ENCODE measurements at places on chromosomes 13 and 19.

DNA sequence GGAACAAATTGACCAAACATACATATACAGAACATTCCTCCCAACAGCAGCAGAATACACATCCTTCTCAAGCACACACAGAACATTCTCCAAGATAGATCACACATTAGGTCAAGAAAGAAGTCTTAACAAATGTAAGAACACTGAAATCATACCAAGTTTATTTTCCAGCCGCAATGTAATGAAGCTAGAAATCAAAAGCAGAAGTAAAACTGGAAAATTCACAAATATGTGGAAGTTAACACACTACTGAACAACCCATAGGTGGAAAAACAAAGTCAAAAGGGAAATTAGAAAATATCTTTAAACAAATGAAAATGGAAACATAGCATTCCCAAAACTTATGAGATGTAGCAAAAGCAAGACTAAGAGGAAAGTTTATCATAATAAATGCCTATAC, 692.6 kb downstream of the DIAPH3 start:
- no peak for DNase-seq

DNA sequence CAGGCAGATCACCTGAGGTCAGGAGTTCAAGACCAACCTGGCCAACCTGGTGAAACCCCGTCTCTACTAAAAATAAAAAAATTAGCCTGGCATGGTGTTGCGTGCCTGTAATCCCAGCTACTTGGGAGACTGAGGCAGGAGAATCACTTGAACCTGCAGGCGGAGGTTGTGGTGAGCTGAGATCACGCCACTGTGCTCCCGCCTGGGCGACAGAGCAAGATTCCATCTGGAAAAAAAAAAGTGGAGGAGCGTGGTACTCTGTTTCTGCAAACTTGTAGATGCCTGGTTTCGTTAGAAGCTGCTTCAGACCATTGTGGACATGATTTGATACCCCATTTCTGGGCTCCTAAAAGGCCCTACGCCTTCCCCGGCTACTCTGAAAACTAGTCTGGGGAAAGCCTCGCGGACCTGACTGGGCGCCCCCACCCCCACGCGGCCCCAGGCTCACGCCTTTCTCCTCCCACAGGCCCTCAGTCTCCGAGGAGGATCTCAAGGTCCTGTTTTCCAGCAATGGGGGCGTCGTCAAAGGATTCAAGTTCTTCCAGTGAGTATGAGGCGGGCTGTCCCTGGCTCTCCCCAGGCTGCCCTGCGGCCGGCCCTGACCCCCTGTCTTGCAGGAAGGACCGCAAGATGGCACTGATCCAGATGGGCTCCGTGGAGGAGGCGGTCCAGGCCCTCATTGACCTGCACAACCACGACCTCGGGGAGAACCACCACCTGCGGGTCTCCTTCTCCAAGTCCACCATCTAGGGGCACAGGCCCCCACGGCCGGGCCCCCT, 11.5 kb downstream of the PLPPR3 start:
- no peak for DNase-seq

GRCh38 chr13:109393045-109393444, 393.3 kb downstream of the IRS2 start:
- DNase-seq: no peak

GRCh38 chr19:35216833-35217648, 11.5 kb downstream of the FAM187B start:
- no peak for DNase-seq

DNA sequence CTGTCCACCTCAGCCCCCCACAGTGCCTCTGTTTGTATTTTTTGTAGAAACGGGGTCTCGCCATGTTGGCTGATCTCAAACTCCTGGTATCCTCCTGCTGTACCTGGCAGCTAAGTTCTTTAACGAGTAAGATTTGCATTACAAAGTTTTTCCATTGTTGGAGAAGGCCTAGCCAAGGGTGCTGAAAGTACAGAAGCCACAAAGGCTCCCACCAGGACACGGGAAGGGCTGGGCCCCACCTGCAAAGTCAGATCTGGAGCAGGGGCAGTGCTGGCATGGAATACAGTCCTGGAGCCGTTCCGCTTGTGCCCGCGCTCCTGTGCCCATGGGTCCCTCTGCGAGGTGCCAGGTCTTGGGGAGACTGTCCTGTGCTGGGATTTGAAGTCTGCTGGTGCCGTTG, 12.1 kb downstream of the FZR1 start:
- no peak for DNase-seq

DNA sequence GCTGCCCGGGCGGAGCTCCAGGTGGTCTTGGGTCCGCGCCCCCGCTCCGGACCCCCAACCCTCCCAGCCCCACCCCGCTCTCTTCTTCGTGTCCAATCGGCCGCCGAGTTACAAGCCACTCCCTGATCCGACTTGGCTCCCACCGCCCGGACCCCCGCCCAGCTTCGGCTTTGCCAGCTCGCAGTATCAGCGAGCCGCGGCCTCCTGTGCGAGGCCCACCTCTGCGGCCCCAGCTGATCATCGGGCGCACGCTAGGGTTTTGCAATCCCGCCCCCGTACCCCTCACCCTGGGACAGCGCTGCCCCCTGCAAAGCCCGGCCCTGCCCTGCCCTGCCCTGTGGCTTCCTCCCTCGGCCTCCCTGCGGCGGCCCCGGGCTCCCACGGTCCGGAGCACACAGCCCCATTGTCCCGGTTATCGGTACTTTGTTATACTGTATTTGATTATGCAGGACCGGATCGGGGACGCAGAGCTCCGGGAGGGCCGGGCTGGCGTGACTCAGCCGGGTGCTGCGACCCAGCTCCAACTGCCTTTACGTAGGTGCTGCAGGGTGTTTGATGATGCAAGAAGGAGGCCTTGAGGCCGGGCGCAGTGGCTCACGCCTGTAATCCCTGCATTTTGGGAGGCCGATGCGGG, 598 bp upstream of the LPAR2 start:
- no peak for DNase-seq

GRCh38 chr19:51460164-51460992, 2.1 kb upstream of the SIGLEC8 start:
- DNase-seq: peak; percentile 39

All from left lobe of liver (tissue), 2 donors.